ENCODE measurements at places on chromosomes 12 and 14.

DNA sequence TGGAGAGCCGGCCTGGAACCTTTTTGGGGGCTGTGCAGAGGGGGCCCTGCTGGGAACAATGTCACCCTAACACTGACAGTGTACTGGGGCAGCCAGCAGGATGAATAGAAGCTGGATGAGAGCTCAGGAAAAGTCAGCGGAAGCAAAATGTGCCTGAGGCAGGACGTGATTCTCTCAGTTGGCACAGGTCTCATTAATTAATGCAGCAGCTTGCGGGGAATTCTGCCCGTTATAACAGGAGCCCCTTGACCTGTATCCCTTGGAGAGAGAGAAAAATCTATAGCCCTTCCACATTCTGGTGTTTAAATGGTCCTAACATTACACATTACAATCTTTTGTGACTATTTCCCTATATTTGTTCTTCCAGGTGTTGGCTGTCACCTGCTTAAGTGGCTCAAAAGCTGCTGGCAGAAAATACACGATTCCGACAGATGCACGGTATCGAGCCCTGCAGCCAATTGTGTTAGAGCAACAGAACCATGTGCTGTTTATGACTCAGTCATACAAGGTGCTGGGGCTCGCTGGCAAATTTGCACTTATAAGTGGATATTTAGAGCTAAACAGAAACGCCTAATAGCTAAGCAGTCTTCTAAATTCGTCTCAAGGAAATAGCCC is 854.7 kb downstream of the AACS start:
- no peak for DNase-seq

GRCh38 chr14:32594766-32595165 is 265.7 kb downstream of the AKAP6 start:
- DNase-seq, result no peak

DNA sequence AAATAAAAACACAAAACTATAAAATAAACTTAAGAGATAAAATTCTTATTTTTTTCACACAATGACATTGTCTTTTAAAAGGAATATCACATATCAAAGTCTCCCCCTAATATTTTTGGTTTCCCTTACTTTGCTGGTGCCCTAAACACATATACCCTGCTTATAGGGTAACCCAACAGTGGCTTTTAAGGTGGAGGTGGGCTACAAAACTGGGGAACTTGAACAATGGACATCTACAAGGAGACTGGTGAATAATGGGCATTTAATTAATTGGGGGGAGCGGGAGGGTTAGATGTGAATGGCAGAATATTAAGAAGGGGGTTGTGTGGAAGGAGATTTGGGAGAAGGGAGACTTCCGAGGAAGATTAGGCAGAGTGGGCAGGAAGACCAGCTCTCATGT is 9.6 kb downstream of the B4GALNT1 start:
- DNase-seq, result no peak

DNA sequence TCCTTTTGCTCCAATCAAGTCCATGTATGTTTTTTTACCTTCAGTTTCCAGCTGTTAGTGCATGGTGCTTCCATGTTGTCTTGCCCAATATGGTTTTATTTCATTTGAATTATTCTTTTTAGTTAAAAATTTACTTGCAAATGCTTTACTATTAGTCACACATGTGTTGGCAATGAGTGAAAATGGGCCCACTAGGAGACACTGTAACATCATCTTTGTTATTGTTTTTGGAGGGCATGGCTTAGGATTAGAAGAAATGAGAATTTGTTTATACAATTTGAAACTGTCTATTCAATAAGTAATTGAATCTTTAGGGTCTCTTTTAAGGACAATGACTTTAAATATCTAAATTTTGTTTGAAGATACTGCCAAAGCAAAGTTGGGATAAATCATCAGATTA is 133.7 kb downstream of the BRMS1L start:
- no peak for DNase-seq

DNA sequence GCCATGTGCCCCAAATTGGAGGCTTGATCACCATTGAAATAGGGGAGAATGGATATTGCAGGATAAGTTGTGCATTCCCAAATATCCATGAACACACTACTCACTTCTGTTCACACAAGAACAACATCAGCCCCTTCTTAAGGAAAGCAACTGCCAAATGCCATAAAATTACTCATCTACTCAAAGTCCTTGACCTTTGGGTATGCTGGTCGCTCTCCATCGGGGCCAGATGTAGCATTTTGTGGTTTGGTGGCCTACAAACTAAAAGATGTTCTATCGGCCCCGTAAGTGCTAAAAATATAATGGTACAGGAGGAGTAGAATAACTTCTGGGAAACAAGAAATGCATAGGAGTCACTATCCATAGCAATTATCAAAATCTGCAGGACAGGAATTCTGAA is 362.6 kb downstream of the AEBP2 start:
- no peak for DNase-seq

Measured in NCI-H510A treated with DMSO at 0.1 percent for 48 hours (cell line).